Effector memory CD4-positive, alpha-beta T cell (primary cell): ENCODE measurements at places on chromosomes 7 and 10.

GRCh38 chr7:50342616-50343114 lies 38.1 kb downstream of the IKZF1 start:
- H3K36me3 ChIP-seq: peaks cover 10% of the 10 kb centered on the region
- peak; percentile 66 for DNase-seq
- no peaks in the 10 kb centered on the region for H3K27me3 ChIP-seq
- peaks cover 91% of the 10 kb centered on the region for H3K4me1 ChIP-seq
- no peak overlapping the region for H3K4me3 ChIP-seq

DNA sequence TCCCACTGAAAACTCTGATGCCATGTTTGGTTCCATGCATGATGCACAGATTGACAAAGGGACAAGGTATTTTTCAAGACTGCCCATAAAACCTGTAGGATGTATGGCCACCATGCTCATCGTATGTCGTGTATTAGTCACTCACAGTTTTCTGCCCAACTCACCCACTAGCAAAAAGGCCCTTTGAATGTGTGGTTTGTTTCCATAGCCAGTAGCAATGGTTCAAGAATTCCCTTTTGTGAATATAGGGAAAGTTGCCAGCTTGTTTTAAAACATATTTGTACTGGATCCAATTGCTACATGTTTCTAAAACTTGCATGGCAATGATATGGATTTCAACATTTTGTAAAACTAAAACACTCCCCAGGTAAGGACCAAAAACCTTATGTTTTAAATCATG lies 280.9 kb upstream of the YAE1 start:
- DNase-seq: no peak
- H3K4me3 ChIP-seq: no peak overlapping the region
- no peaks in the 10 kb centered on the region for H3K27me3 ChIP-seq
- H3K27ac ChIP-seq: no peak overlapping the region
- no peaks in the 10 kb centered on the region for H3K4me1 ChIP-seq

- DNase-seq: peak; percentile 53
- H3K27me3 ChIP-seq: peaks cover 7% of the 10 kb centered on the region
- H3K4me1 ChIP-seq: peaks cover 9% of the 10 kb centered on the region
These were observed 842 bp upstream of the SKIDA1 start for GRCh38 chr10:21526188-21526859.

DNA sequence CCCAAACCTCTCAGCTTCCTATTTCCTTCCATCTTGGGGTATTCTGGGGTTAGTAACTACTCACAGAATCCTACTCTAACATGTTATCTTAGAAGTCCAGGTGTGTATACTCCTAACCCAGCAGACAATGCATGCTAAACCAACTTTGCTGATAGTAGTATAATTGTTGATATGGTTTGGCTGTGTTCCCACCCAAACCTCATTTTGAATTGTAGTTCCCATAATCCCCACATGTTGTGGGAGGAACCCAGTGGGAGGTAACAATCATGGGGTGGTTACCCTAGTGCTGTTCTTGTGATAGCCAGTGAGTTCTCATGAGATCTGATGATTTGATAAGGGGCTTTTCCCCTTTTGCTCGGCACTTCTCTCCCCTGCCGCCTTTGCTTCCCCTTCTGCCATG lies 135.1 kb downstream of the CHRM2 start:
- H3K36me3 ChIP-seq: no peaks in the 10 kb centered on the region
- no peak overlapping the region for H3K4me3 ChIP-seq
- no peaks in the 10 kb centered on the region for H3K27me3 ChIP-seq
- no peak overlapping the region for H3K27ac ChIP-seq
- no peak for DNase-seq

GRCh38 chr7:32660936-32661335 lies 165.6 kb downstream of the AVL9 start:
- H3K36me3 ChIP-seq: no peaks in the 10 kb centered on the region
- DNase-seq: no peak
- no peaks in the 10 kb centered on the region for H3K4me1 ChIP-seq
- H3K27ac ChIP-seq: no peak overlapping the region
- H3K27me3 ChIP-seq: no peaks in the 10 kb centered on the region
- no peak overlapping the region for H3K4me3 ChIP-seq

DNA sequence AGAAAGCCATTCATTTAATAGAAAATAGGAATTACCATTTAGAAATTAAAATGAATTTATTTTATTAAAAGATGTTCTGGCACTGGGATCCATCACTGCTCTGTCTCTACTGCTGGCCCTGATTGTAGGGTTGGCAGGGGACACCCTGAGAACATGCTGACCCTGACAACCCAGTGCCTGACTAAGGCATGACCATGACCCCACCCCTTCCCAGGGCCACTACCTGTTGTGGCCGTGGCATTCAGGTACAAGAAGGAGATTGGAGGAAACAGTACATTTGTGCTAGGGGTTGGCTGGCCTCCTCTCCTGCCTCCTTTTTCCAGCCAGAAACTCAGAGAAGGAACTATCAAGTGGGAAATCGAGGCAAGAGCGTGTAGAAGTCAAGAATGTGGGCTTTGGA lies 197.0 kb upstream of the ZMIZ1 start:
- no peak overlapping the region for H3K27ac ChIP-seq
- H3K4me3 ChIP-seq: no peak overlapping the region
- no peak for DNase-seq
- H3K36me3 ChIP-seq: no peaks in the 10 kb centered on the region
- no peaks in the 10 kb centered on the region for H3K4me1 ChIP-seq

DNA sequence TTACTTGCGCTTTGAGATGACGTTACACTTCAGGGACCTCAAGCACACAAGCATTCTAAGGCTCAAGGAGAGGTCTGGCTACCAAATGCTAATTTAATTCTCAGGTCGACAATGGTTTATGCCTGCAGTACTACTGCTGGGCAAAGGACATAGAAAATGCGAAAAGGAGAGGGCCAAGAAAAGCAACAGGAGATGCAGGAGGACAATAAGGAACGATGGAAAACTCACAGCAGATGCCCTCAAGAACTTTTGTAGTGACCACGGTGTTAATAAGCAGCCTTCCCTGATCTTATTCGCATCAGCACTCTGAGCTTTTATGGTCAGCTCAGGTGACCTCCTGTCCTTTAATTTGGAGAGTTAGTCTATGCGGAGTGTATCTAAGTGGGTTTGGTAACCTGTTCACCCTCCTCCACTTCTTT lies 146.3 kb downstream of the GPR85 start:
- H3K36me3 ChIP-seq: no peaks in the 10 kb centered on the region
- peak overlapping the region; percentile 91 for H3K4me3 ChIP-seq

DNA sequence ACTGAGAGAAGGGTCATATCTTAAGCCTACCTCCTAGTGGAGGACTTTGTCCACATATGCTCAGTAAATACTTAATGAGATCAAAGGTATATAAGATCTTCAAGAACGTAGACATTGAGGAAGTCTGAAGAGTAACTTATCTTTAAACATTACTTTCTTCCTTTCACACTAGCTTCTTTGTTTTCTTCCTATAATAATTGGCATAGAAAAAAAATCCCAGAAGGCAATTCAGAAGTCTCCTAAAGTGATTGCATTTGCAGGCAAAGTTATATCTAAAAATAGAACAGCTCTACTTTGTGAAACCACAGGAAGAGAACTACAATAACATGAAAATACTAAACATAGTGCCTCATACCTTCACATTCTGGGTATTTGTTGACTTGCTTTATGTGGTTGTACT lies 150.4 kb downstream of the PPP1R3A start:
- no peak for DNase-seq
- no peaks in the 10 kb centered on the region for H3K27me3 ChIP-seq
- no peak overlapping the region for H3K27ac ChIP-seq
- H3K4me3 ChIP-seq: no peak overlapping the region
- H3K36me3 ChIP-seq: no peaks in the 10 kb centered on the region
- H3K4me1 ChIP-seq: no peaks in the 10 kb centered on the region

- H3K4me3 ChIP-seq: no peak overlapping the region
- no peak for DNase-seq
- H3K36me3 ChIP-seq: no peaks in the 10 kb centered on the region
- no peaks in the 10 kb centered on the region for H3K4me1 ChIP-seq
- no peaks in the 10 kb centered on the region for H3K27me3 ChIP-seq
These were observed 26.9 kb upstream of the SDK1 start for GRCh38 chr7:3274131-3274530.

DNA sequence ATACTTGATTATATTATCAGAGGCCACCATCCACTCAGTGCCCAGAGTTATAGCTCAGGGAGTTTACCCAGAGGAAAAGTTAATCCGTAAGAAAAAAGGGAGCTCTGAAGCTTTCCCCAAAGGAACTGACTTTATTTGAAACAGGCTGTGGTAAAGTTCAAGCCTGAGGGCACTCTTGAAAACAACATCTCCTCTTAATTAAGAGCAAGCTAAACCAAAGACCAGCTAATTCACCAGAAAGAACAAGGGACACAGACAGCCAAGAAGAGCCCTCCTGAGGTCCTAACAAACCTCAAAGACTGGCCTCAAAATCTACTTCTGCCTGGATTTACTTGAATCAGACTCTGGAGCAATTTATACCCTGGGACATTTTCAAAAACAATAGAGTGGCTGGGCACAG lies 159.6 kb upstream of the CHST15 start:
- H3K4me1 ChIP-seq: no peaks in the 10 kb centered on the region
- H3K4me3 ChIP-seq: no peak overlapping the region
- H3K36me3 ChIP-seq: no peaks in the 10 kb centered on the region
- H3K27ac ChIP-seq: no peak overlapping the region
- no peak for DNase-seq

DNA sequence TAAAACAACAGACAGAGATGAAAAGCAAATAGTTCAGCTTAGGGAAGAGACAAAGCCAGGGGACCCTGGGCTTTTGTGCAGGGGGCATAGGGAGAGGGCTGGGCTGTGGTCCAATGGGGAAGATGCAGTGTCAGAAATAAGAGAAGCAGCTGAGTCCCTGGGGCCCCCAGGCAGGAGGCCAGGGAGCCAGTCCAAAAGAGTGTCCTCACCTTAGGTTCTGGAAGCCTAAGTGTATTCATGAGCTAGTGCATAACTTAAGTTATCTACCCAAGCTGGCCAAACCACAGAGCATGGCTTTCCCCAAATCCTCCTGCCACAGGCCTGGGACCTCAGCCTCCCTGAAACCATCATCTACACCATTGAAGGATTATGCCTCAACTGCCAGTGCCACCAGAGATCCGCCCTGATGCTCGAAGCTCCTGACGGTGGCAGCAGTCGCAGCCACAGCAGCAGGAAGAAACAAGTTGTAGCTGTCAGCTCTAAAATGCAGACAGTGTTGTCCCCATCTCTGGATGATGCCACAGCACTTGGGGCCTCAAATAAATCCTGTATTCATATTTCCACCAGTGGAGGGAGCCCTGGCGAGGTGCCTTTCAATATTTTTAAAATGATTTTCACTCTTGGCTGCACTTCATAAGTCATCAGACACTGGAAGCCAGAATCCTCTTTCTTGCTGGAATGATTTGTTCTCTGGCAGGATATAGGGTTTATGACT lies 574.6 kb downstream of the GRID1 start:
- DNase-seq: no peak
- no peak overlapping the region for H3K27ac ChIP-seq
- no peak overlapping the region for H3K4me3 ChIP-seq
- H3K36me3 ChIP-seq: no peaks in the 10 kb centered on the region
- no peaks in the 10 kb centered on the region for H3K27me3 ChIP-seq

GRCh38 chr7:151591866-151592265 lies 72.2 kb upstream of the RHEB start:
- H3K4me3 ChIP-seq: no peak overlapping the region
- H3K27me3 ChIP-seq: no peaks in the 10 kb centered on the region
- H3K27ac ChIP-seq: no peak overlapping the region
- no peaks in the 10 kb centered on the region for H3K4me1 ChIP-seq

DNA sequence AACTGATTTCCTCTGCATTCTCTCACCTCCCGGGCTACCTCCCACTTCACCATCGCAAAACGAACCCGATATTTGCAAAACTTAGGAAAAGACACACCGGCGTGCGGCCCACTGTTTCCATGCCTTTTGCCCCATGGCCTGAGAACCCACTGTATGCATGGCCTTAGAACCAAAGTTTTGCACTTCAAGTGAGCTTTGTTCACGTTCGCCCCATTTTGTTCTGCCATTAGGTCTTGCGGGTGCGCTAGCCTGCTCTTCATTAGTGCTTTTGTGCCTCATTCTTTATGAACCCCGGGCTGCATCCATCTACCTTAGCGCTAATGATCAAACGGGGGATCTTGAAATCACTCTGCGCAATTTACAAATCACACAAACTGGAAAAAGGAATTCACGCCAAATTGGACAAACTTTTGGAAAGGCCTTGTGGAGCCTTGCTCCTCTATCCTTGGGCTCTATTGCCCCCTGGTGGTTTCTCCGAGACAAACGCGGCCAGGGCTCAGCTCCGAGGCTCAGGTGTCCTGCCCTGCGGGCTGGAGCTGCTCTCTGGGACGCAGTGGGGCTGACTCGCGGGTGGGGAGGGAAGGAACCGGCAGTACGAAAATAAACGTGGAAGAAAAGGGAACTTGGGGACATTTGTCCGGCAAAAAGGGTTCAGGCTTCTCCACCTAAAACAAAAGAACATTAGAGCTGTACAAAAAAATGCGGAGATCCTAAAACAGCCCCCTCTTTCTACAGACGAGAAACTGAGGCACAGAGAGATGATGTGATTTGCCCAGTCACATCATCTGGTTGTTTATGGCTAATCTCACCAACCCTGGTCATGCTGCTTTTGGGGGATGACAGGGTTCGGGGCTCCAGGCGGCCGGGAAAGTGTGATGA lies 300.4 kb upstream of the NFE2L3 start:
- peaks cover 15% of the 10 kb centered on the region for H3K4me1 ChIP-seq
- peak; percentile 35 for DNase-seq
- no peak overlapping the region for H3K27ac ChIP-seq

- DNase-seq: no peak
- no peaks in the 10 kb centered on the region for H3K4me1 ChIP-seq
- H3K4me3 ChIP-seq: no peak overlapping the region
- H3K27me3 ChIP-seq: no peaks in the 10 kb centered on the region
- no peak overlapping the region for H3K27ac ChIP-seq
- no peaks in the 10 kb centered on the region for H3K36me3 ChIP-seq
These were observed 123.0 kb upstream of the ADARB2 start for GRCh38 chr10:1860351-1860750.

GRCh38 chr7:134737566-134738345 lies 41.7 kb upstream of the CALD1 start:
- H3K27me3 ChIP-seq: no peaks in the 10 kb centered on the region
- no peak for DNase-seq
- no peaks in the 10 kb centered on the region for H3K4me1 ChIP-seq
- no peak overlapping the region for H3K4me3 ChIP-seq

DNA sequence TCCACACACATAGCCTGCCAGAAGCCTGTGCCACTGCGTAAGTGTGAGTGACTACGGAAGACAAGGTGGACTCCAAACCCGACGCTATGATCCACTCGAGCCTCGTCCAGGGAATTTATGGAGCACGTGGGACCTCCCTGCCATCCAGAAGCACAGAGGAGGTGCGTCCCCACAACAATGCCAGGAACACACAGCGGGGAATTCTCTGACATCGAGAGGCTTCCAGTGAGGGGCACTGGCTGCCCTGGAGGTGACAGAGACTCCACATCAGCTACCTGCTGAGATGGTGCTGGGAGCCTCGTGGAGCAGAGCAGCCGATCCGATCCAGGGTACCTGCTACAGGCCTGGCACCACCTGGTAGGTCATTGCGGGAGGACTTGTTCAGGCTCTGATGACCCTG lies 72.2 kb upstream of the INSIG1 start:
- DNase-seq: no peak
- H3K36me3 ChIP-seq: no peaks in the 10 kb centered on the region
- no peaks in the 10 kb centered on the region for H3K4me1 ChIP-seq
- no peak overlapping the region for H3K4me3 ChIP-seq

GRCh38 chr10:132534391-132535064 lies 3.1 kb upstream of the INPP5A start:
- H3K27ac ChIP-seq: no peak overlapping the region
- H3K27me3 ChIP-seq: no peaks in the 10 kb centered on the region
- peaks cover 19% of the 10 kb centered on the region for H3K4me1 ChIP-seq
- H3K36me3 ChIP-seq: no peaks in the 10 kb centered on the region
